AG10803 (cell line): ENCODE measurements at places on chromosomes 6 and 20.

DNA sequence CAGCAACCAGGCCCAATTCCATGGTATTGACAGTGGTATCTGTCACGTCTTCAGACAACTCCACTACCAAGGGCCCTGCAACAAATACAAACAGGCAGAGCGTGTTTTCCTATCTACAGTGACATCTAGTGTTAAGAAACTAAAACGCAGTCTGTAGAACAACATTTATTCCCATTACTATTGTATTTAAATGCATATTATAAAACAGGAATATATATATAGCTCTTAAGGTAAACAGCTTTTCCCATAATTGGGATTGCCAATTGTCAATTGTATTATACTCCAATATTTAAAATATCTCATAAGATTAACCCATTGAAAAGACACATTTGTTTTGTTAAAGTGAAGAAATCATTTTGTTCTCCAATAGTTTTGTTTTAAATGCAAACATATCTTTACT is 97.2 kb downstream of the KIF16B start:
- peak; percentile 55 for DNase-seq

DNA sequence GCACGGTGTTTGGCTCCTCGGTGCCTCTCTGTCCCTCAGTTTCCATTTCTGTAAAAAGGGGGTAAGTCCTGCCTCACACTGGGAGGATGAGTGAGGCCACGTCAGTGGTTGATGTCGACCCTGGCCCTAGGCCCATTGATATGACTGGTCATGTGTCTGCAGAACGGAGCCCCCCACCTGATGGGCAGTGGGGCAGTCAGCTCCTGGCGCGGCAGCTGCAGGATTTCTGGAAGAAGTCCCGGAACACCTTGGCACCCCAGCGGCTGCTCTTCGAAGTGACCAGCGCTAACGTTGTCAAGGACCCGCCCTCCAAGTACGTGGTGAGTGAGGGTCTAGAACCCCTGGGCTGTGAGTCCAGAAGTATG is 1.2 kb downstream of the SNX21 start:
- DNase-seq, result no peak

- DNase-seq, result no peak
These were observed 12.7 kb downstream of the DYNLRB1 start for GRCh38 chr20:34528921-34529297.

GRCh38 chr6:169183233-169183632 is 70.4 kb downstream of the THBS2 start:
- no peak for DNase-seq

- DNase-seq, result no peak
These were observed 55.3 kb downstream of the PFDN4 start for GRCh38 chr20:54263116-54263690.
